ENCODE measurements at places on chromosomes 5 and 9.
A peak's percentile ranks its signal among the peaks of the same experiment; 100 is the strongest.

DNA sequence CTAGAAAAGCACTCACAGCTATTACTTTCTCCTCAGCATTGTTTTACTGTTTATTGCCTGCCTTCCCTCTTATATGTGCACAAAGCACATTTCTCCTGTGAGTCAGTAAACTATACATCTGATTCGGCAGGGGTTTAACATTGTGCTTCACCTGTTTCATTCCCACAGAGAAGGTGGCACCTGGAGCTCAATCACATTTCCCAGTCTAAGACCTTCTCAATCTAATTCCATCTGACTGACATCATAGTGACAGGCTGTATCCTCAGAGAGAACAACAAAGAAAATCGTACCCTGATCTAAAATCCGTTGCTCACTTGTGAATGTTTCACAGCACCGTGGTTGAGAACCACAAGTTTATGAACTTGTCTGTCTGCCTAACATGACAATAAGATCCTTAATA is 92.4 kb upstream of the CAST start:
- no peak for DNase-seq

GRCh38 chr9:136773386-136774044 is 9.2 kb upstream of the LCN15 start:
- peak; percentile 70 for DNase-seq

DNA sequence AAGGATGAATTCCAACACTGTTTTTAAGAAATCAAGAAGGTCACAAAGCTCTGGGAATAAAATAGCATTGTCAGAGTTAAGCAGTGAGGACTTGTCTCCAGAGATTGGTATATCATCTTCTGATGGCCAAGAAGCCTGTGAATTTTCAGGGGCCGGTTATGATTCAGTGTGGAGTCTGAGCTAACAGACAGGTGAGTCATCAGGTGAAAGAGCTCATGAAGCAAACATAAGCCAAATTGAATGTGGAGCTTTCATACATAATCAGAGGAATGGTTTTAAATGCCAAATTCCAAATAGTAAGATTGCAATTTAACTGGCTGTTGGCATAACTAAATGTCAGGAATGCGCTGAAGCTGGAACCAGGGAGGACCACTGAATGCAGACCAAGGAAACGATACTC is 494.2 kb downstream of the MTRR start:
- no peak for DNase-seq

- DNase-seq, result no peak
Measured at GRCh38 chr5:1335540-1336095, 9.3 kb downstream of the CLPTM1L start.

DNA sequence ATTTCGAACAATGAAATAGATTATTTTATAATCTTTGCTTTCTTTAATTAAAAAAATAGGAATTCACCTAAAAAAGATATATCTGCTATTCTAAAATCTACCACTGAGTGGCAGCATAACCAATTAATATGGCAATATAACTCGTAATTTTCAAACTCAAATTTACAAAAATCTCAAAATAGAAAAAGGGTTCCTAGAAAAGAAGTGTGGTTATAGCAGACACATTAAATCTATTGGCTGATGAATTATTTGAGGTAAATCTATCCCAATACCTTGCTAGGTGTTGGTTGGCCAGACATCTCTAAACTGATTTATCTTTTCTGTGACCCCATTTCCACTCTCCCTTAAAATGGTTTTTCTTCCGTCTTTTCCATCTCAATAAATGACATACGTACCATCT is 30.2 kb upstream of the NRG2 start:
- DNase-seq, result no peak

DNA sequence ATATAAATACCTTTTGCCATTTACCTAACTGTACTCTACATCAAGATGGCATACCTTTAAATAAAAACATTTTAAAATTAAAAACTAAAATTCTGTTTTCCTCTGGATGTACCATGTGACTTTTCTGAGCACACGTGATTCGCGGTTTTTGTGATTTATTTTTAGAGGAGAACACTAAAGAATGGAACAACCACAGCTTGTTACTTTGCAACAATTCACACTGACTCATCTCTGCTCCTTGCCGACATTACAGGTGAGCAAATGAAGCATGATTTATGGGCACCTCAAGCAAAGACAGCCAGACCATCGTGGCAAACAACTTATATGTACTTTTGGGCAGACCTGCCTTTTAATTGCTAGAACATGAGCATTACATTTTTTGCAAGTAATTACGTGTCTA is 61.3 kb downstream of the GDA start:
- DNase-seq, result no peak

GRCh38 chr9:86948074-86948929 is 996 bp upstream of the GAS1 start:
- DNase-seq, result peak; percentile 50

DNA sequence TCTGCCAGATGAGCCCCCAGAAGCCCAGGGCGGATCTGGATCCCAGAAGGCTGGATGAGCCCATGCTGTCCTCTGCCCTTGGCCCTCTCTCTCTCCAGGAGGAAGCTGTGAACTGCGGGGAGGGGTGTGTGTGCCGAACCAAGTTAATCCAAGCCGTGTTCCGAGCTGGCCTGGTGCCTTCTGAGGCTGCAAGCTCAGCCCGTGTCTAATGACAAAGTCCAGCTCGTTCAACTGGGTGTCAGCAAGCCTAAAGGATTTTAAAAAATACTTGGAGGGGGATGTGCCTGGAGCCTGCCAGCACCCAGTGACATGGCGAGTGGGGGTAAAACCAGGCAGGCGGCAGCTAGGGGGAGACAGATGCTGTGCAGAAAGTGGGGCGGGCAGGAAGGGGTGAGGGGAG is 8.0 kb downstream of the STC2 start:
- DNase-seq, result no peak

GRCh38 chr5:151096001-151096373 is 15.2 kb upstream of the TNIP1 start:
- peak; percentile 34 for DNase-seq

- DNase-seq, result no peak
Measured at GRCh38 chr9:110537841-110538646, 41.5 kb downstream of the SVEP1 start.

DNA sequence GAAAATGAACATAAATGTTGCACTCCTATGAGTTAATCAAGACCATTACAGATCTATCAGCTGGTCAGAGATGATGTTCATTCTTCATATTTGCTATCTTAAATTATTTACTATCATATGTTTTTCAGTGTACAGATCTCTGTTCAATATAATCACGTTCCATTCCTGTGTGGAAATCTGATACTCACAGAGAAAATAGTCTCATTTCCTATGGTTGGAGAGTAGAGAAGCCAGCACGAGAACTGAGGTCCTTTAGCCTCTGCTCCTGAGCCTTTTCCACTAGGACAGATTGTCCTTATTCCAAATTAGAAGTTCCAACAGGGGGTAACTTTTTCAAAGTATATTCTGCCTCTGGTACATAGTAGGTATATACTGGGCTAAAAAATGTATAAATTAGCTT is 29.2 kb downstream of the UGCG start:
- no peak for DNase-seq

- DNase-seq, result no peak
Measured at GRCh38 chr5:38316544-38317224, 58.3 kb downstream of the EGFLAM start.

GRCh38 chr5:107808671-107809137 is 138.0 kb upstream of the EFNA5 start:
- no peak for DNase-seq

DNA sequence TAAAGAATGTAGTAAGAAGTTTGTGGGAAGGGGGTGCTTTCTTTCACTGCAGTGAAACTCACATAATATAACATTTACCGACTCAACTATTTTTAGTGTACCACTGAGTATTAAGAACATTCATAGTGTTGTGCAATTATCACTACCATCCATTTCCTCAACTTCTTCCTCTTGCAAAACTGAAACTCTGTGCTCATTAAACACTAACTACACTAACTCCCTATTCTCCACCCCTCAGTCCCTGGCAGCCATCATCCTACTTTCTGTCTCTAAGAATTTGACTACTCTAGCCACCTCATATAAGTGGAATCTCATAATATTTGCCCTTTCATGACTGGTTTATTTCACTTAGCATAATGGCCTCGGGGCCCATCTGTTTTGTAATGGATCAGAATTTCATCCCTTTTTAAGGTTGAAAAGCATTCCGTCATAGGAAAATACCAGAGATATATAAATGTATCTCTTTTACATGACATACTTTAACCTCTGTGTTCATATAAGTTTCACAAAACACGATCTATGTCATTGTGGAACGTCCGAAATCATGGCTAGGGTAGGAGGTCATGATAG is 56.3 kb upstream of the DIRAS2 start:
- no peak for DNase-seq

- DNase-seq, result peak; percentile 37
Measured at GRCh38 chr5:13957032-13957645, 12.7 kb upstream of the DNAH5 start.

All from K562 (cell line).